CD4-positive, alpha-beta T cell treated with Interleukin-21 for 1 hour (primary cell): ENCODE measurements at places on chromosomes 7 and 10.

GRCh38 chr7:140923358-140924006, 1.2 kb downstream of the BRAF start:
- DNase-seq = no peak

DNA sequence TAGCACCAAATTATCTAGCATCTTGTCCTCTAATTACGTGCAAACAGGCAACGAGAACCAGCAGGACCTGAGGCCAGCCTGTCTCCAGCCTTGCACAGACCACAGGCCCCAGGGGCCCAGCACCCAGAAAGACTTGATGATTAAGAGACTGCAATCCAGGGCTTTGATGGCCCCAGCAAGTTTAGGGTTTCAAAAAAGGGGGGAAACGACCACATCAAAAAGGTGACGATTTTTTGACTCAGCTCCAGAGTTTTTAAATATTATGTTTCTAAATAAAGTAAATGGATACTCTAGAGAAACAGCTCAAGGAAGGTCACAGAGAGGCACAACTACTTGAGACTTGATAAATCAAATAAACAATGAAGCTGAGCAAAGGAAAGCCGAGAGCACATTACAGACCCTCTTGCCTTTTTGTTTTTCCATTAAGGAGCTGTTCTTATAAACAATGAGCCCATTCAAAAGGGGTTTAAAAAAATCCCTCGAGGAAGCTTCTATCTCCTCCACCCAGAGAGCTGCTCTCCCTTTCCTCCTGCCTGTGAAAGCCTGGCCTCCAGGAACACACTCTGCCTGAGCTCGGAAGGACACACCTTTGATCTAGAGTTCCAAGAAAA, 44.1 kb downstream of the GLI3 start:
- no peak for DNase-seq

GRCh38 chr10:132909491-132910071, 32.8 kb downstream of the CFAP46 start:
- no peak for DNase-seq

GRCh38 chr10:45464958-45465567, 91.0 kb downstream of the ALOX5 start:
- peak; percentile 73 for DNase-seq

DNA sequence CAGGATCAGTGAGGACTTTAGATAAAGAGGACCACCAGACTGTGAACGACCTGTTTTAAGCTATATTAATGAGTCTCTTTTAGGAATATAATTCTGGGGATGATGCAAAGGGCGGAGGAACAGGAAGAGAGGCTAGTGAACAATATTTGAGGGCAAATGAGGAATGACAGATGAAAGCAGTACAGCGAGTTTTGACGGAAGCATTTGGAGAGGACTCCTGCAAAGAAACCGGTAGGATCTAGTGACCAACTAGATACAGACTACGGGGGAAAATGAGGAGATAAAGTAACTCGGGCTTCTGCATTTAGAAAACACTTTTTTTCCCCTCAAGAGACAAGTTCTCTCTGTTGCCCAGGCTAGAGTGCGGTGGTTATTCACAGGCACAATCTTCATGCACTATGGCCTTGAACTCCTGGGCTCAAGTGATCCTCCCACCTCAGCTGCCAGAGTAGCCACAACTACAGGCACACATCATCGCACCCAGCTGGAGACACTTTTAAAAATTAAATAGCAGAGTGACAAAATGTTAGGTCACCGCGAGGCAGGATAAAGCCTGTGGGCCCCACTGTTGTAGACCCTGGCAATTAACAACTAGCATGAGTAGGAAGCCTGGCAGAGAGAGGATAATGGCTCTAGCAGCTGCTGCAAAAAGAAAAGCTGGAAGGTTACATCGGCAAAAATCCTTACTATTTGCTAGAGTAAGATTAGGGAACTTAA, 143.2 kb downstream of the SRPK2 start:
- DNase-seq = no peak

DNA sequence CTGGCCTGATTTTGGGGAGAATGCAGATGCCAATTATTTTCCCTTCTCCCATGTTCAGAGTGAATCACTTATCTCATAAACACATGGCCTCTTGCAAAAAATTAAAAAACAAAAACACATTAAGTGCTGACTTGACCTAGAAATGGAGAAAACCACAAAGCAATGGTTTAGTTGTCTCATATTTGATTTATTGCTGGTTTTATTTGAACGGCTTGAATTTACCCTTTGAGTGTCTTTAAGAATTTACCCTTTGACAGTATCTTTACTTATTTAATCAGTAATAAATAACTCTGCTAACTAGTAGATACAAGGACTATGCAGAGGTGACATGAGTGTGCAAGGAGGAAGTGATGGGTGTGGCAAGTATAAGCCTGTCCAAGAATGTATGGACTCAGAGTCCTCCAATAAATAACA, 68.1 kb upstream of the GSDME start:
- DNase-seq = no peak

- no peak for DNase-seq
Observed at GRCh38 chr10:127067542-127068194, 128.7 kb downstream of the INSYN2A start.

DNA sequence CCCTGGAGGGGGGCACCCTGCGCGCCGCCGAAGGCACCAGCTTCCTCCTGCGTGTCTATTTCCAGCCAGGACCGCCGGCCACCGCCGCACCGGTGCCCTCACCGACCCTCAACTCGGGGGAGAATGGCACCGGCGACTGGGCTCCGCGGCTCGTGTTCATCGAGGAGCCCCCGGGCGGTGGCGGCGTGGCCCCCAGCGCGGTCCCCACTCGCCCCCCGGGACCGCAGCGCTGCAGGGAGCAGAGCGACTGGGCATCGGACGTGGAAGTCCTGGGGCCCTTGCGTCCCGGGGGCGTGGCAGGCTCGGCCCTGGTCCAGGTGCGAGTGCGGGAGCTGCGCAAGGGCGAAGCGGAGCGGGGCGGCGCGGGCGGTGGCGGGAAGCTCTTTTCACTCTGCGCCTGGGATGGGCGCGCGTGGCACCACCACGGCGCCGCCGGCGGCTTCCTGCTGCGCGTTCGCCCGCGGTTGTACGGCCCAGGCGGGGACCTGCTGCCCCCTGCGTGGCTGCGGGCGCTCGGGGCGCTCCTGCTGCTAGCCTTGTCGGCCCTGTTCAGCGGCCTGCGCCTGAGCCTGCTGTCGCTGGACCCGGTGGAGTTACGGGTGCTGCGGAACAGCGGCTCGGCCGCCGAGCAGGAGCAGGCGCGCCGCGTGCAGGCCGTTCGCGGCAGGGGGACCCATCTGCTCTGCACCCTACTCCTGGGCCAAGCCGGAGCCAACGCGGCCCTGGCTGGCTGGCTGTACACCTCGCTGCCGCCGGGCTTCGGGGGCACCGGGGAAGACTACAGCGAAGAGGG, 594 bp downstream of the CNNM1 start:
- no peak for DNase-seq

- peak; percentile 66 for DNase-seq
Observed at GRCh38 chr10:102413053-102413705, 5.4 kb downstream of the PSD start.

DNA sequence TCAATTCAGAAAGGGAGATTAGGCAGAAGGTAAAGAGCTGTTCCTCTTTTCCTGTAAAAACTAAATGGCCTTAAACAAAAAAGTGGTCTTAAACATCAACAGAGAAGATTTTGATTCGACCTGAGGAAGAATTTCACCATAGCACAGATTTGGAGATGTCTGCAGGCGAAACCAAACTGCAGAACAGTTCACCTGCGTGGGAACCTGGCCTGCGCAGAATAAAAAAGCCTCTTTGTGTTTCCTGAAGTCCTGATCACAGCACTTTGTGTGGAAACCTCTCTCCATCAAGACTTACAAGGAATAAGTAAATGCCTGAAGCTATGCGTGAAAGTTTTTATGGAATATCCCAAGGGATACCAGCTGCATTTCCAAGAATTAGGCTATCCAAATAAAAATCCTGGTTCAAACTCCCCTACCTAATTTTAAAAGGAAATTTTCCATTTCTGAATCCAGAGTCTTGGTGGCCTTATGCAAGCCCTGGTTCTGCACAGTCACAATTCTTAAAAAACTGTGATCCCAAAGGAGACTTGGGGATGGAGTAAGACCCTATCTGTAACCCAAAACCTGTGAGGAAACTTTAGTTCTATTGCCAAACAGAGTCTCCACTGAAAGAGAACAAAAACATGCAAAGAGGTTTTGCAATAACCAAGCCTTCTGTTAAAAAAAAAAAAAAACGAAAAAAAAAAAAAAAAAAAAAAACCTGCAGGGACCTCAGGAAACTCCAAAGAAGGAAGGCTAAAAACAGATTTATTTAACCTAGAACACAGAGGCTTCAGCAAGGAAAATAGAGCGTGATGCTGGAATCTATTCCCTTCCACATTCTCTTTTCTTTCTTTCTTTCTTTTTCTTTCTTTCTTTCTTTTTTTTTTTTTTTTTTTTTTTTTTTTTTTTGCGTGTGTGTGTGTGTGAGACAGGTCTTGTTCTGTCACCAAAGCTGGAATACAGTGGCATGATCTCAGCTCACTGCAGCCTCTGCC, 10.4 kb downstream of the CALML3 start:
- DNase-seq = no peak

DNA sequence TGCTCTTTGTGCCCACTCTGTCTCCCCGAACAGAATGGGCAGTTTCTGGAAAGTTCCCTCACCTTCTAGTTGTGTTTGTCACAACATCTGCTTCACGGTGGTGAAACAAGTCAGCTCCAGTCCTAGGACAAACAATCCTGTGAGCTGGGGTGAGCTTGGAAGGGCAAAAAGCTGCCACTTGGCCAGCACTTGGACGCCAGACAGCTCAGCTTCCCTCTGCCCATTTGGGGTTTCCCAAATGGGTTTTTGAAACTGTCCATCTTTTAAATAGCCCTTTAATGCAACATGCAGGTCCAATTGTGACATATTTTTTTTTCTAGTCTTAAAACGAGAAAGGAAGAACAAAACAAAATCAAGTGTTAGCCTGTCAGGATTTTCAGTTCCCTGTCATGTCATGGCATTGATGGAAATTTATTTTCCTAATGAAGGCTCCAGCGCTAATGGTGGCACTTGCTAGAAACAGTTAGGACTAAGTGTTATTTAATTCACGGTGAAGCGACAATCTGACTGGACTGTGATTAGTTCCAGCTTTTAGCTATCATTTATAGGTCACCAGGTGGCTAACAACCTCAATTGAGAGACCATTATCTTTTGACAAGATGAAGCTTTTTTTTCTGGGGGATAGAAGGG, 181.7 kb downstream of the MYOF start:
- DNase-seq = no peak

- no peak for DNase-seq
Observed at GRCh38 chr7:140559410-140559809, 80.1 kb upstream of the MKRN1 start.

- no peak for DNase-seq
Observed at GRCh38 chr10:112649006-112649821, 202.2 kb downstream of the VTI1A start.

DNA sequence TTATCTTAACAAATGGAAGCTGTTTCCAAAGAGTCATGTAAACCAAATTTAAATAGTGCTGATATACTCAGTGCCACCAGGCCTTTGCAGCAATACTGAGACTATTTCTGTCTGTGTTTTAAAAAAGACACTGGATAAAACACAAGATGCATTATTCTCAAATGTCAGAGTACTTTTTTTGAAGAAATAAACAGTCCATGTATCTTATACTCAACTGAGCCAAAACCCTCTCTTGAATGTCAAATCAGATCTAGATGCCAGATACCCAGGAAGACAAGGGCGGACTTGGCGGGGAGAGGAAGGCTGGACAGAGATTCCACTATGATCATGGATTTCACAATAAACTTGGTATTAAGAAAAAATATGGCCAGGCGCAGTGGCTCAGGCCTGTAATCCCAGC, 127.6 kb downstream of the COBL start:
- DNase-seq = no peak

- DNase-seq = no peak
Observed at GRCh38 chr10:77317221-77317620, 320.4 kb downstream of the KCNMA1 start.

- no peak for DNase-seq
Observed at GRCh38 chr10:84563355-84563754, 235.0 kb downstream of the CCSER2 start.

- no peak for DNase-seq
Observed at GRCh38 chr10:131815266-131816156, 85.3 kb upstream of the PPP2R2D start.

GRCh38 chr10:17023386-17024298, 106.0 kb downstream of the CUBN start:
- peak; percentile 94 for DNase-seq

GRCh38 chr10:5523796-5524574, 776 bp upstream of the CALML3 start:
- DNase-seq = no peak

- no peak for DNase-seq
Observed at GRCh38 chr10:128110339-128110738, 15.9 kb downstream of the MKI67 start.

GRCh38 chr7:131498237-131498885, 58.1 kb downstream of the PODXL start:
- no peak for DNase-seq

DNA sequence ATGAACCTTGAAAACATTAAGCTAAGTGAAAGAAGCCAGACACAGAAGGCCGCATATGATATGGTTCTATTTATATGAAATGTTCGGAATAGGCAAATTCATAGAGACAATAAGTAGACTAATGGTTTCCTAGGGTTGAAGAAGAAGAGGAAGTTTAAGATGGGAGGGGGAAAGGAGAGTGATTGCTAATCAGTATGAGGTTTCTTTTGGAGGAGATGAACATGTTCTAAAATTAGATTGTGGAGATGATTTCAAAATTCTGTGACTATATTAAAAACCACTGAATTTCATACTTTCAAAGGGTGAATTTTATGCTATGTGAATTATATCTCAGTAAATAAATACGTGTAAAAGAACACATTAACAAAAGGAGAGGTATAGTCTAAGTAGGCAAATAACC, 176.4 kb upstream of the HPS1 start:
- DNase-seq = no peak

DNA sequence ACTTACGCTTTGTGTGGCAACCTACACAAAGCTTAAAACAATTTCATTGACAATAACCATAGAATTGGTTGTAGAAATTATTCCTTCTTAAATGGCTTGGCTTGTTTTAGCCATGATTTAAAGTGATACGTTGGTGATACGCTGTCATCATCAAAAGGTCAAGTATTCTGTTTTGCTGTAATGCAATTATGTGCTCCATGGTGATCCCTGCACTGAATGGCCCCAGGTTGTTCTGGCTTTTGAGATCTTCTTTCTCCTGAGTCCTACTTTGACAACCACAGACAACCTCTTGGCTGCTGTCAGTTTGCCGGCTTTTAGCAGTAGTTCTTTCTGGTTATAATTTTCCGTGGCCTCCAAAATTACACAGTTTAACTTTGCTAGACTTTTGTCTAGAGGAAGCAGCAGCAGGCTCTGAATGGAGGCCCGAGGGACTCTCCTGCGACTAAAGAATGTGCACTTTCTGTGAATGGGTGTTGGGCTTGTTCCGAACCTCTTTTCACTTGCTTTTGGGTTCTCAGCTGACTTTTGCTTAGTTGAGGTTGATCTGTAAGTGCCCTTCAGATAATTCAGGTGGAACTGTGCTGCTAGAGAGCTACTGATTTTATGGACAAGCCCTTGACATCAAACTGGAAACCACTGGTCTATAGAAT, 104.7 kb downstream of the TMEM178B start:
- DNase-seq = no peak

DNA sequence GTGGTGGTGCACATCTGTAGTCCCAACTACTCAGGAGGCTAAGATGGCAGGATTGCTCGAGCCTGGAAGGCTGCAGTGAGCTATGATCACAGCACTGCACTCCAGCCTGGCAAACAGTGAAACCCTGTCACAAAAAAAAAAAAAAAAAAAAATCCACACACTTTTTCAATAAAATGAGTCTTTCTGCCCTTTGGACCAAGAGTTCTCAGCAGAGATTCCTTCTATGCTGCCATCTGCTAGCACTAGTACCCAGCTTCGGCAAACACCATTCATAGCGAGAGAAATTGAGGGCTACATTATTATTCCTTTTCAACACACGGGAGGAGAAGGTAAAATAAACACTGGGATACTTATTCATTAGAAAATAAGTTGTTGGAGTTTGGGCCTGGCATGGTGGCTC, 43.4 kb upstream of the CCDC7 start:
- DNase-seq = no peak
